ENCODE measurements at places on chromosomes 12 and 14.

GRCh38 chr12:127310548-127310947 is 956.4 kb upstream of the TMEM132C start:
- DNase-seq, result no peak
- H3K4me3 ChIP-seq, result no peak overlapping the region
- no peaks in the 10 kb centered on the region for H3K4me1 ChIP-seq
- H3K27ac ChIP-seq, result no peak overlapping the region
- no peaks in the 10 kb centered on the region for H3K36me3 ChIP-seq

GRCh38 chr14:104999361-104999760 is 13.8 kb downstream of the CLBA1 start:
- H3K4me3 ChIP-seq, result no peak overlapping the region

DNA sequence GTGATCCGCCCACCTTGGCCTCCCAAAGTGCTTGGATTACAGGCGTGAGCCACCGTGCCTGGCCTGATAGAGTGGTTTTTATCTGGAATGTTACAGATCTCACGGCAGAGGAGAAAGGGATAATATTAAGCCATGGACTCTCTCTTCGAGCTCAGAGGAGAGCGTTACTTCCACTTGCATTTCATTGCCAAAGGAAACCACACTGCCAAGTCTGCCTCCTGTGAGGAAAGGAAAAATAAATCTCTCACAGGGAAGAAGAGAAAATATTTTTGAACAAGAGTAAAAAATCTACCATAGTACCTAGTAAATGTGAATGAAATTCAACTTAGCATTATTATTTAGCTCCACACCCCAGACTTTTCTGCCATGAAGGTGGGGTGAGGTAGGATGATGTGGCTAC is 319.2 kb upstream of the PRICKLE1 start:
- no peak for DNase-seq
- no peak overlapping the region for H3K4me3 ChIP-seq
- H3K27me3 ChIP-seq, result no peaks in the 10 kb centered on the region
- no peaks in the 10 kb centered on the region for H3K36me3 ChIP-seq
- H3K27ac ChIP-seq, result no peak overlapping the region

GRCh38 chr14:69615496-69616407 is 4.4 kb downstream of the SUSD6 start:
- peaks cover 4% of the 10 kb centered on the region for H3K4me1 ChIP-seq
- DNase-seq, result peak; percentile 68
- no peaks in the 10 kb centered on the region for H3K36me3 ChIP-seq
- H3K4me3 ChIP-seq, result no peak overlapping the region

DNA sequence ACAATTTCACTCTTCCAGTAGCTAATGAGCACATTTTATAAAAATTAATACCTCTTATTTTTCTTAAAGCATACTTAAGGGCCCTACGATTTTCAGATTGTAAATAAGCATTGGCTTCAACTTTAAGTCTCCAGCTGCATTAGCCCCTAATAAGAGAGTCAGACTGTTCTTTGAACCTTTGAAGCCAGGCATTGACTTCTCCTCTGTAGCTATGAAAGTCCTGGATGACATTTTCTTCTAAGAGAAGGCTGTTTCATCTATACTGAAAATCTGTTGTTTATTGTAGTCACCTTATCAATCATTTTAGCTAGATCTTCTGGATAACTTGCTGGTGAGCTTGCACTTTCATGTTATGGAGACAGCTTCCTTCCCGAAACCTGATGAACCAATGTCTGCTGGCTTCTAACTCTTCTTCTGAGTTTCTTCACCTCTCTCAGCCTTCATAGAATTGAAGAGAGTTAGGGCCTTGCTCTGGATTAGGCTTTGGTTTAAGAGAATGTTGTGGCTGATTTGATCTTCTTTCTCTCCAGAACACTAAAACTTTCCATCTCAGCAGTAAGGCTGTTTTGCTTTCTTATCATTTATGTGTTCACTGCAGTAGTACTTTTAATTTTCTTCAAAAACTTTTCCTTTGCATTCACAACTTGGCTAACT is 377.1 kb upstream of the RGS6 start:
- H3K27ac ChIP-seq, result no peak overlapping the region
- H3K36me3 ChIP-seq, result no peaks in the 10 kb centered on the region
- no peaks in the 10 kb centered on the region for H3K27me3 ChIP-seq
- no peak overlapping the region for H3K4me3 ChIP-seq

DNA sequence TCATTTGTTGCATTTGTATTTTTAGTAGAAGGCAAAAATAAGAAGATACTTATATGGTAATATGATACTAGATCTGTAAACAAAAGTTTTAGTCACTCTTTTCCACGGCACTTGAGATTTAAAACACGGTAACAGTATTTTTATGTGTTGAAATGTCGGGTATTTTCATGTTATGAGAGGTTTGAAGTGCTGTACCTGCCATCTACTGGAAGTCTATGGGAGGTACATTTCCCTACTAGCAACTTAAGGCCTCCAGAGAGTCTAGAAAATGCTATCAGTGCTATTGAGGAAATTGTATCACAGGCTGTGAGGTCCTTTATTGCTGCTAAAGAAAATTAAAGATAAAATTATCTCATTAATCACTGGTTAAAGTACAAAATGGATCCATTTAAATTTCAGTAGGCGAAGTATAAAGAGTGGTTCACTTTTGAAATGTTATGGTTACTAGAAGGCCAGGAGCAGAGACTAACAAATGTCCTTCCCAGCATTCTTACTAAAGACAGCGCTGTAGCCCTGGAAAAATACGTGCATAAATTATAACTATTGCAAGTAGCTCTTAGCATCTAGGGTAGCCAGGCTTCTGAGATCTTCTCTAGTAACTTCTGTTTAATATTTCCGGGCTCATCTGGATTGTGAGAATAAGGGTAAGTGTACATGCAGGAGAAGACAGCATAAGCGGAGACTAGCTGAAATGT is 77.6 kb upstream of the PRKD1 start:
- DNase-seq, result no peak
- no peaks in the 10 kb centered on the region for H3K36me3 ChIP-seq
- H3K27ac ChIP-seq, result no peak overlapping the region
- H3K27me3 ChIP-seq, result no peaks in the 10 kb centered on the region

DNA sequence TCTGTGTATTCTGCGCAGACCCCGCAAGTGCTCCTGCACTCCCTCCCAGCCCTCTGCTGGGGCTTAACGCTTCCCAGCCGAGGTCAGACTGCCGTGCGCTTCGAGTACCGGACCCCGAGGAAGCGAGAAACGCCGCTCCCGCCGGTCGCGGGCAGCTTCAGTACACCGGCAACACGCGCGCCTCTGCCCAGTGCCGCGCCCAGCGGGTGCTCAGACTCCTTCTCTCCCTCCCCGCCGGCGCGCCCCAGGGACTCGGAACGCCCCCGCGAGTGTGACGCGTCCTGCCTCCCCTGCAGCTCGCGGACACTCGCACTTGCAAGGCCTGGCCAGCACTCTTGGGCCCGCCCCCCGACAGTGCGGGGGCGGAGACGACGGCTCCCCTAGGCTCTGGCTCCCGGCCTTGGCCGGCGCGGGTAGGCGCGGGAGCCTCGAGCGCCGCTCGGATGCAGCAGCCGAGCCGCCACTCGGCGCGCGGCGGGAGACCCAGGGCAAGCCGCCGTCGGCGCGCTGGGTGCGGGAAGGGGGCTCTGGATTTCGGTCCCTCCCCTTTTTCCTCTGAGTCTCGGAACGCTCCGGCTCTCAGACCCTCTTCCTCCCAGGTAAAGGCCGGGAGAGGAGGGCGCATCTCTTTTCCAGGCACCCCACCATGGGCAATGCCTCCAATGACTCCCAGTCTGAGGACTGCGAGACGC is at the start of gene PTGER2:
TSS of gene PTGER2 (plus strand) at position 410 of the 692 bp plus-strand sequence. CDS start at position 647, 237 bp downstream.
- no peaks in the 10 kb centered on the region for H3K27me3 ChIP-seq
- peak; percentile 97 for DNase-seq
- no peaks in the 10 kb centered on the region for H3K4me1 ChIP-seq
- peak within 1 kb of the TSS; percentile 44 for H3K4me3 ChIP-seq

- no peaks in the 10 kb centered on the region for H3K4me1 ChIP-seq
- no peak overlapping the region for H3K27ac ChIP-seq
- no peaks in the 10 kb centered on the region for H3K36me3 ChIP-seq
Measured at GRCh38 chr12:6070472-6071257, 53.8 kb downstream of the VWF start.

DNA sequence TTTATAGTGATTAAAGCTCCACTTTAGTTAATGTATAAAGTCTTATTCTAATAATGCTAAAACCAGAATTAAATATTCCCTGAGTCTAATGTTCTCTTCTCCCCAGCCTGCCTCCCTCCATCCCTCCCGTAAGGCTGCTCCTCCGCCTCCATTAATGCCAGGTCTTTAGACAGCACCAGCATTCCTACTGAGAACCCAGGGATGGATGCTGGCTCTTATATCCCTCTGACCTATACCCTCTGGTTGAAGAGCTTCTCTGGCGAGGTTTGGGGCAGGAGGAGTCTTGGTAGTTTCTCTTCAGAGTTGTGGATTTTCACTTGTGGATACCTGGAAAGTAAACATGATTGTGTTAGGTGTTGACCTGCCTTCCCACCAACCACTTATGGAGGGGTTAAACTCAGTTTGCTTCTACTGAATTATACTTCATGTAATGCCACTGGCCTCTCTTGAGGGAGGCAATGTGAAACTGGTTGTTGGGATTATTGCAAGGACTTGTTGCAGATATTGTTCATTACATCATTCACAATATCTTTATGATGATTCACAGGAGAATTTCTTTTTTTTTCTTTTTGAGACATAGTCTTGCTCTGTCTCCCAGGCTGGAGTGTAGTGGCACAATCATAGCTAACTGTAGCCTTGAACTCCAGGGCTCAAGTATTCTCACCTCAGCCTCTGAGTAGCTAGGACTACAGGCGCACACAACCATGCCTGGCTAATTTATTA is 11.1 kb upstream of the SMAGP start:
- H3K36me3 ChIP-seq, result no peaks in the 10 kb centered on the region
- no peaks in the 10 kb centered on the region for H3K27me3 ChIP-seq
- no peak overlapping the region for H3K27ac ChIP-seq
- H3K4me3 ChIP-seq, result no peak overlapping the region

- H3K27me3 ChIP-seq, result no peaks in the 10 kb centered on the region
- H3K4me1 ChIP-seq, result no peaks in the 10 kb centered on the region
- no peak for DNase-seq
- no peaks in the 10 kb centered on the region for H3K36me3 ChIP-seq
- H3K4me3 ChIP-seq, result no peak overlapping the region
Measured at GRCh38 chr12:89210277-89210676, 142.0 kb downstream of the DUSP6 start.

DNA sequence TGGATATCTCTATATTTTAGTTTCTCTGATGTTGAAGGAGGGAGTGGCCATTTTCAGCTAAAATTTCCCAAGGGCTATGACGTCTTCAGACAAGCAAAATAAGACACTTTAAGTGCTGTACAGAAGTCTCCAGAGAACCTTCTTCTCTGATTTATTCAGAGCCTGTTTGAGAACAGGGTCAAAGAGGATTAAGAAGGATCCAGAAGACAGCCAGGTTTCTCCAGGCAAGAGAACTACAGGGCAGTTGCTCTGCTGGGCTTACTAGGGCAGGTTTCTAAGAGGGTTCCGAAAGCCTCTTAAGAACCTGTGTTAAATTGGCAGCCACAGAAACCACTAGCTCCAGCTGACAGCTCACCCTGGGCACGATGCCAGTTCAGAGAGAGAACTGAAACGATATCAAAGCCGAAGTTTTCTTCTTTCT is 1.2 kb downstream of the MGP start:
- peak overlapping the region; percentile 98 for H3K4me3 ChIP-seq
- no peaks in the 10 kb centered on the region for H3K4me1 ChIP-seq
- DNase-seq, result peak; percentile 91
- peak overlapping the region; percentile 64 for H3K27ac ChIP-seq
- no peaks in the 10 kb centered on the region for H3K27me3 ChIP-seq

DNA sequence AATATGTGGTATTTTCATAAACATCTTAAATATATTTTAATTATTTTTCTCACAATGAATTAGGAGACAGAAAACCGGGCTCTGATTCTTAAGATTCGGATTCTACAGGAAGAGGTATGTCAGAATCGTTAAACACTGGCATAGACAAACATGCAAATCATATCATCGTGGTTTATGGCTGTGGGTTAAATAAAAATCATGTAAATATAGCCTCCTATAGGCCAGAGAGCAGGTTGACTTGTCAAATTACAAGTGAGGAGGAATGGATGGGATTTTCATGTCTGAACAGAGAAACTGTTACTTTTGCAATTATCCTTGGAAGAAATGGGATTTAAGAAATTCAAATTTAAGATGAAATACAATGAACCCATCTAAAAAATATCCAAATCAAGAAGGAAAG is 74.9 kb upstream of the BCAT1 start:
- no peaks in the 10 kb centered on the region for H3K27me3 ChIP-seq
- no peaks in the 10 kb centered on the region for H3K36me3 ChIP-seq
- H3K4me1 ChIP-seq, result no peaks in the 10 kb centered on the region
- no peak for DNase-seq

DNA sequence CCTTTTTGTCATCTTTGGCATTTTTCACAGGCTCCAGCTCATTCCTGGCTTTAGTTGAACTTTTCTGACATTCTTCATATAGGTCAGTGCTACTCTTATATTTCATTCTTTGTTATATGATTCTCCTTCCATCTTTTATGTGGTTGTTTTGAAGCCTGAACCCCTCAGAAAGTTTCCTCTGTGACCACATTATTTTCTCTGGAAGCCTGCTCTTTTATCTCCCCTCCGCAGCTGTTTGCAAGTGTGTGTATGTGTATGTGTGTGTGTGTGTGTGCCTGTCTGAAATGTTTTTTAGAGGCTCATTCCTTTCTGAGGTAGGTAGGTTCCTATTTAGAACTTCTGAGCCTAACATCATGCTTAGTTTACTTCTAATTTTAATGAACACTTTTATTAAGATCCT is 47.6 kb downstream of the ANO4 start:
- no peaks in the 10 kb centered on the region for H3K36me3 ChIP-seq
- no peak overlapping the region for H3K27ac ChIP-seq
- no peaks in the 10 kb centered on the region for H3K27me3 ChIP-seq
- no peak overlapping the region for H3K4me3 ChIP-seq
- H3K4me1 ChIP-seq, result no peaks in the 10 kb centered on the region

GRCh38 chr14:80146941-80147340 is 64.4 kb downstream of the DIO2 start:
- H3K4me1 ChIP-seq, result no peaks in the 10 kb centered on the region
- no peak overlapping the region for H3K4me3 ChIP-seq
- no peak overlapping the region for H3K27ac ChIP-seq
- H3K36me3 ChIP-seq, result no peaks in the 10 kb centered on the region
- DNase-seq, result no peak
- no peaks in the 10 kb centered on the region for H3K27me3 ChIP-seq
